ENCODE measurements at places on chromosomes 6 and 20. TPM values are rescaled to one million over a fixed set of nuclear protein-coding genes. Genes with fewer than 3 reads are reported as not detected.

The CFB gene
- 10.2 TPM for polyA plus RNA-seq

The GSTA4 gene
- 302 TPM for polyA plus RNA-seq

The SPEF1 gene
- polyA plus RNA-seq = not detected

The SLPI gene
- 9.2 TPM for polyA plus RNA-seq

The USP49 gene
- 6.2 TPM for polyA plus RNA-seq
